Cerebellum (tissue), 4 donors: ENCODE measurements at places on chromosomes 12 and 14.
A peak's percentile ranks its signal among the peaks of the same experiment; 100 is the strongest.

GRCh38 chr12:105467710-105468366, 137.3 kb downstream of the C12orf75 start:
- no peak for DNase-seq

DNA sequence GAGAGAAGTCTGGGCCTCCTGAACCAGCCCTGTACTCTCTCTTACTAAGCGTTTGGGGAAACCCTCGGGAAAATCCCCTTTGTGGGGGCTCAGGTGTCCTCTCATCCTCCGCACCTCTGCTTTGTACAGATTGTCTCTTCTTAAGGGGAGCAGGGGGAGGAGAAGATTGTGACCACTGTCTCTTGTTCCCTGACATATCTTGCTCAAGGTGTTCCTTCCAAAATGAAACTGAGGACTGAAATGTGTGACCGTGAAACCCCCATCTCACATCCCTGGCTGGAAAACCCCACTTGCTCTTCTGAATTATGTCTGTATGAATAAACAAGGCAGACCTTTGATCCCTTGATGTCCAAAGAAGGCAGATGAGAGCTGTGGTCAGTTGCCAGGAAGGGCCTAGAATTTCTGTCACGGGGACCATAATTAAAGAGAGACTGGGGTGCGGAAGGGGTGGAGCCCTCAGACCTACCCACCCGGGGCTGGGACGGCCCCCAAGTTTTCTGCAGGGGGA, 369.8 kb downstream of the AACS start:
- no peak for DNase-seq

GRCh38 chr12:96427269-96427729, 27.1 kb upstream of the CDK17 start:
- DNase-seq, result no peak

DNA sequence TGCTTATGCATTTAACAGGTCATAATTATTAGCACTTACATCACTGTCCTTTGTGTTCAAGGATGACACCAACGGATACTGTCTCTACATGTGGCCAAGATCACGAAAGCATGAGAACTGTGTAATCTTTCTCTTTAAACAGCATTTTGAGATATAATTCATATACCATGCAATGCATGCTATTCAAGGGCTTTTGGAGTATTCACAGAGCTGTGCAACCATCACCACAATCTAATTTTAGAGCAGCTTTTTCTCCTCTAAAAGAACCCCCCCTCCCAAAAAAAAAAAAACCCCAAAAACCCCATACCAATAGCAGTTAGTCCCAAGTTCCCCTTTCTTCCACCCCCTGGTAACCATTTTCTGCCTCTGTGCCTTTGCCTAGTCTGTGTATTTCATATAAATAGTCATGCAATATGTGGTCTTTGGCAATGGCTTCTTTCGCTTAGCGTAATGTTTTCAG, 60.6 kb downstream of the SPRING1 start:
- no peak for DNase-seq

GRCh38 chr14:94337274-94337673, 14.1 kb upstream of the SERPINA6 start:
- DNase-seq, result no peak

DNA sequence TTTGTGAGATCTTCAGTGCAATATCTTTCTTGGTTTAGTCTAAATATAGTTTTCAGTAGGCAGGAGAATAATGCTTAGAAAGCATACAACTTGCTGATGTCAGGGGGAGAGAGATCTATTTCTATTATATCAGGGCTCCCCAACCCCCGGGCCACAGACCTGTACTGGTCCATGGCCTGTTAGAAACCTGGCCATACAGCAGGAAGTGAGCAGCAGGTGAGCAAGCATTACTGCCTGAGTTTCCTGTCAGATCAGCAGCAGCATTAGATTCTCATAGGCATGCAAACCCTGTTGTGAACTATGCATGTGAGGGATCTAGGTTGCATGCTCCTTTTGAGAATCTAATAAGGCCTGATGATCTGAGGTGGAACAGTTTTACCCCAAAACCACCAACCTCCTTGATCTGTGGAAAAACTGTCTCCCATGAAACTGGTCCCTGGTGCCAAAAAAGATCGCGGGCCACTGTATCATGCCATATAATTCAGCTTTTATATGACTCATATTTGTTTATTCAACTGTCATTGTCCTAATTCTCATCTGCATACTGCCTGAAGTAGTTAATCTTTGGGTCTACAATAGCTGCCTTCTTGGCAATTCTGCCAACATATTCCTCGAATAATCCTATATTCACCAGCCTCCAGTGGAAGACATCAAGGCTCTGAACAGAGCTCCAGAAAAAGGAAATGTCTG, 163.6 kb upstream of the DYRK2 start:
- no peak for DNase-seq

DNA sequence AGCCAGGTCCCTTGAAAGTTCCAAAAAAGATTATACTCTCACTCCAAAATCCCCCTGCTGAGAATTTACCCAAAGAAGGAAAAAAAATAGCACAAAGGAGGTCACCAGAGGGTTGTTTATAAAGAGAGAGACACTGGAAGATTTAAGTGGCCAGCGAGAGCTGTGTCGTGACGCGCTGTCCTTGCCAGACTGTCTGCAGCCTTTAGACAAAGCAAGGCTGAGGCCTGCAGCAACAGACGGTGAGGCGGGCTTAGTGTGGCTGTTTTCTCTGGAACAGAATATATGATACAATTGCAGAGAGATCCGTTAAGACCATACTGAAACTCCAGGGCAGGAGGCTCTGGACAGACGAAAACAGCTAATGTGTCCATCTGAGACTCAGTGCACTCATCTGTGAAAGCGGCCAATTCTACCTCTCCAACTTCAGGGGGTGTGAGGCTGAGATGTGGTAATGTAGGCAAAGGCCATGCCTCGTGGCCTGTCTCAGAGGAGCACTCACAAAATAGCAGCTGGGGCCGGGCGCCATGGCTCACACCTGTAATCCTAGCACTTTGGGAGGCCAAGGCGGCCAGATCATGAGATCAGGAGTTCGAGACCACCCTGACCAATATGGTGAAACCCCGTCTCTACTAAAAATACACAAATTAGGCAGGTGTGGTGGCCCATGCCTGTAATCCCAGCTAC, 36.2 kb downstream of the ANAPC7 start:
- DNase-seq, result peak; percentile 42

DNA sequence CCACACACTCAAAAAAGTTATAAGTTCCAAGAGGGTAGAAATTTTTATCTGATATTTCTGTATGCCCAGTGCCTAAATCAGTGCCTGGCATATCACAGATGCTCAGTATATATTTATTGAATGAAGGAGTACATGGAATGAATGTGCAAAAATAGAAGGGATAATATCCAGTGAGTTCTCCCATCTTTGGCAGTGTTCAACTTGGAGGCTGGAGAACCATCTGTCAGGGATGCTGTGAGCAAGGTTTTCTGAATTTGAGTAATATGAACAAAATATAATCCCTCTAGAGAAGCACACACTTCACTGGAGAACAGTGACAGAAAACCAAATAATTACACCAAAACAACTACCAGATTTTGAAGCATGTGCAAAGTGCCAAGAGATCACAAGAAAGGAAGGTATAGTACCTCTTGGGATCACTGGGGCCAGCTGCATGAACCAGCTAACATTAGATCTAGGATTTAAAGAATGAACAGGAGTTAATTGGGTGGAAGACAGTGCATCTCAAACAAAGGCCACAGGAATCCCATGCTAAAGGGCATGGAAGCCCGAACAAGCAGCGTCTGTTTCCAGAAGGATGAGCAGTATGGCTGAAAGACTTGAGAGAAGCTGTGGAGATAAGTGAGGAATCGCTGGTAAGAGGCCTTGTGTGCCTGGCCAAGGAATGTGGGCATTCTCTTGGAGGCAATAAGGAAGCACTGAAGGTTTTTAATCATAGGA, 11.5 kb downstream of the SLC8A3 start:
- DNase-seq, result peak; percentile 80

DNA sequence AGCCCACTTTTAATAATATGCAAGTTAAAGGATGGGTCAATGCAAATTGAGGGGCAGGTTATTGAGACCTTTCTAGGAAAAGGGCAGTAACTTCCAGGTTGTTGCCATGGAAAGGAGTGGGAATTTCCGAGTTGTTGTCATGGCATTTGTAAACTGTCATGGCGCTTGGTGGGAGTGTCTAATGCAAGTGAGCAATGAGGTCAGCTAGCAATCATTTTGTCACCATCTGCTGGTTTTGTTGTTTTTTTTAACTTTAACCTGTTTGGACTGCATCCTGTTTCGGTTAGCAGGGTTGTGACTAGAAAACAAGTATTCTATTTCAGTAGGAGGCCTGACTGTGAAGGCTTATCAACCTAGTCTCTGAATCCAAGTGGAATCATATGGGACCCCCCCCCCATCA, 85.8 kb upstream of the TSPAN11 start:
- no peak for DNase-seq

- no peak for DNase-seq
Observed at GRCh38 chr14:95635051-95635450, 51.2 kb upstream of the TCL1B start.

DNA sequence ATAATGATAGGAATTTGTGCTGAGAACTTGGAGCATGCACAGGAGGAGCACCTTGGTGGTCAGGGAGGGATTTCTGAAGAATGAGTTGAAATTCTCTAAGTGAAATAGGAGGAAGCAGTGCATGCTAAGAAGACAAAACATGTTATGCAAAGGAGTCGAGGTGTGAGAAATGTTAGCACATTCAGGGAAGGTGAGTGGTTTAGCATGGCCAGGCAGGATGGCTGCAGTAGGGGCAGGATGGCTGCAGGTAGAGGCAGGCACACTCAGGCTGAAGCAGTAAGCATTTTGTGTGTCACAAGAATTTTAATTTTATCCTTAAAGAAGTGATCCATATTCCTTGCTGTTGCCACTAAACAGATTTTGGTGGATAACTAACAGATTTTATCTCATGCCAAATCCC, 46.3 kb downstream of the CATSPERB start:
- DNase-seq, result no peak

GRCh38 chr14:60114881-60115280, 23.2 kb downstream of the PCNX4 start:
- DNase-seq, result no peak

DNA sequence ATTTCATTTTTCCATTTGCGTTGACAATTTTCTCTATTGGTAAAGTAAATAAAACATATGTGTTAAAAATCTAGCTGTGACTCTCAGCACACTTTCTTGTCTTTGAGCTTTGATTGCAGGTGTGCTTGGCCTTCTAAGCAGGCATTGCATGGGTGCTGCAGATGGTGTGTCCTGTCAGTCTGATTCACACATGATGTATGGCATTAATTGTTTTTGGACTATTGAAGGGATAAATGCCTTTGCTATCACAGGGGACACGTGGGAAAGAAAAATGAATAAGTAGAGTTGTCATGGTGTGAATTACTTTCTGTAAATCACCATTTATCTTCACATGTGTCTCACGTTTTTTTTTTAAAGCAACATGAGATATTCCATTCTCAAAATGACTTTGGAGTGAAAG, 211.3 kb upstream of the NAV3 start:
- DNase-seq, result no peak

GRCh38 chr12:131313635-131314034, 359.9 kb downstream of the ADGRD1 start:
- DNase-seq, result no peak

DNA sequence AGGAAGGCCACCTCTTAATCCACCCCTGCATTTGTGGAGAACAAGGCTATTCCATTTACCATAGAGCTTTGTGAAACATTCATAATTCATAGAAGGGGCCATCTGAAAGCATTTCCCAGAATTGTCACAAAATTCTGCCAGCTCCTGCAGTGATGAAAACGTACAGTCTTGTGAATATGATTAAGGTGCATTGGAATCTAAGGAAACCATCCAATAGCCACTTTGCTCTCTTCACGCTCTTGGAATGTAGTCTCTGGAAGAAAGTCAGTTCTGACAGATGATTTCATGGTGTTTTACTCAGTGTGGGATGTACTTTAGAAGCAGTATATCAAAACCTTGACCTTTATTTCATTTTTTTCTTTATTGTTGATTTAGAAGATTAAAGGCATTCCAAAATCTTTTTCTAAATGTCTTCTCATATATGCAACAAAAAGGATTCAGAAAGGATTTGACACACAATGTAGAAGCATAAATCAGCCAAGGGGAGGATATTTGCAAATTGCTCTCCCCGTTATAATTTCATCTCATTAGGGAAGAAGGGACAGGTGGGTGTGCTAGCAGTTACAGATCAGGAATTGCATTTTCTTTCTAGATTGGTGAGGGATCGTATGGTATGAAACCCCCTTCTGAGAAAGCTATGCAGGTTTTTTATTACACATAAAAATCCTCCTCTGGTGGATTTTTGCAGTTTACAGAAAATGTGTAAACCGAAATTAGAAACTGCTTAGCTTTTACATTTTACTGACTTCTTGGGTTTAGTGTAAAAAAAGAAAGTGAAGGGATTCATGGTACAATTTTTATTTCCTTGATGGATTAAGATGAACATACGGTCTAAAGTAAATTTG, 390.2 kb downstream of the LRIG3 start:
- no peak for DNase-seq

DNA sequence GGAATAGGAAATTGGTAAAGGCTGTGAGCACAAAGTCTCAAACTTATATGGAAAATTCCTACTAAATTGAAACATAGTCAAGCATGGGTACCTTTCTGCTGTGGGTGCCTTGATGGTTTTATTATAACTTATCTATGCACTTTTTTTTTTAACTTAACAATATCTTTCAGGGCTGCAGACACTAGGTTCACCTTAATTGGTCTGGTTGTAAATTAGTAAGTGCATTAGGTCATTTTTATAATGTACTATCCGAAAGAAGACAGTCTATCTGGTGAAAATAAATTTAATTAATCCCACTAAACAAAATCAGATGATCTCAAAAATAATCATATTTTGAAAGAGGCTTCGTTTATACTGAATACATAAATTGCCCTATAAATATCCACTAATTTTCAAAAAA, 446.8 kb upstream of the DCN start:
- no peak for DNase-seq

DNA sequence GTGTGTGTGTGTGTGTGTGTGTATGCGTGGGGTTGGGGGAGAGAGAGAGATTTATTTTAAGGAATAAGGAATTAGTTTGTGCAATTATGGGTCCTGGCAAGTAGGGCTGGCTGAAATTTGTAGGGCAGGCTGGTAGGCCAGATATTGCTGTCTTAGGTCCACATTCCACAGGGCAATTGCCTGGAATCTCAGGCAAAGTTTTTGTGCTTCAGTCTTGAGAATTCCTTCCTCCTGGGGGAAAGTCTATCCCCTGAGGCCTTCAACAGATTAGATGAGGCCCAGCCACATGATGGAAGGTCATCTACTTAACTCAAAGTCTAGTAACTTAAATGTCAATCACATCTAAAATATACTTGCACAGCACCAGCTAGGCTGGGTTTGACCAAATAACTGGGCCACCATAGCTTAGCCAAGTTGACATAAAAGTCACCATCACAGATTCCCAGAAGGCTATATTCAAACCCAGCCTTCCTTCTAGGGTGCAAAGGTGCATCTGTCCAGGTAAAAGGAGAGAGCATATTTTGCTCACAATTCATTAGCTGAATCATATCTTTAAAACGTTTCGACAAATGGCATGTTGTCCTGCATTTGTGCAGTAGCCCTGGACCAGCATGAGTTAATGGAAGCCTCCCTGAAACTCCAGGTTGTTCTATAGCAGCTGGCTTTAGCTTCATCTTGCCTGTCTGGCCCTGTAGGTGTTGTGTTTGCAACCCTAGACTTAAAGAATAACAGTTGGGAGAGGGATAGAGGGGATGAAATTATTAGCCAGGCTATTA, 63.1 kb downstream of the C14orf132 start:
- no peak for DNase-seq

- peak; percentile 85 for DNase-seq
Observed at GRCh38 chr12:124388679-124389137, 93.8 kb downstream of the RFLNA start.

GRCh38 chr12:116236976-116237375, 40.5 kb downstream of the MED13L start:
- no peak for DNase-seq

GRCh38 chr14:58296726-58297125, 1.6 kb upstream of the ARID4A start:
- DNase-seq, result no peak
